Progenitor cell of endocrine pancreas (in vitro differentiated cells): ENCODE measurements at places on chromosomes 6 and 20. TPM values are rescaled to one million over a fixed set of nuclear protein-coding genes. Genes with fewer than 3 reads are reported as not detected.

The DNAH8 gene
- 0.12 and 0.13 TPM in 2 replicates for total RNA-seq

DNA sequence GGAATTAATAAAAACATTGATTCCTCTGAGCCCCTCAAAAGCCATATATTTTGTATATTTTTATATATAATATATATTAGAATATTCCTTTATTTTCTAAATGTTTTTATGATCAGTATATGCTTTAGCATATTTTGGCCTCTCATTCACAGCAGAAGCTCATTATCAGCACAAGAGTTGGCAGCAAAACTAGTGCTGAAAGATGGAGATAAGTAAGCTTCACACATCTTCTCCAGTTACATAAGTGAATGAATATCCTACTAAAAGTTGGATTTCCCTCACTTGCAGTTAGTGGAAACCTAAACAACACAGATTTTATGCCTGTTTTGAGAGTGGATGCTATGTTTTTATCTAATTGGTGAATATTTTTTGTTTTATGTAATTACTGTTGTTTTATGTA lies 1303.8 kb upstream of the ADGRB3 start:
- no peak for DNase-seq

The ADGRG6 gene
- 126 and 139 TPM in 2 replicates for total RNA-seq

The RSPH3 gene
- 8.9 and 10.5 TPM in 2 replicates for total RNA-seq

The HLA-DQA1 gene
- not detected in 2 replicates for total RNA-seq

DNA sequence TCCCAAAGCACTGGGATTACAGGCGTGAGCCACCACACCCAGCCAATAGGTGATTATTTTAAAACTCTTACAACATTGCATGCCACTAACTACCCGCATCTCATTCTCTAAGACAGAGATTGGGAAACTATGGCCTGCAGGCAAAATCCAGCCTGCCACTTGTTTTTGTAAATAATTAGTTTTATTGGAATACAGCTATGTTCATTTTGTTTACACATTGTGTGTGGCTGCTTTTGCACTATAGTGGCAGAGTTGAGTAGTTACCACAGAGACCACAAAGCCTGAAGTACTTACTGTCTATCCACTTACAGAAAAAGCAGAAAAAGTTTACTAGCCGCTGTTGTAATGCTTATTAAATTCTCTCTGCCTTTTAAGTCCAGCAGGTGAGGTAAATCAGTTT lies 16.4 kb upstream of the PKIG start:
- no peak for DNase-seq

The SERINC3 gene
- 36.8 and 41.5 TPM in 2 replicates for total RNA-seq

The XKR7 gene
- 2.4 and 2.7 TPM in 2 replicates for total RNA-seq

The C6orf52 gene
- 3.5 and 4.8 TPM in 2 replicates for total RNA-seq

The PXDC1 gene
- 4.8 and 5.3 TPM in 2 replicates for total RNA-seq

- no peak for DNase-seq
Measured at GRCh38 chr6:75788894-75789293, 39.9 kb downstream of the MYO6 start.

The RNF182 gene
- total RNA-seq, result 1.9 and 2.5 TPM in 2 replicates

- DNase-seq, result no peak
Measured at GRCh38 chr6:2034256-2034655, 211.1 kb downstream of the GMDS start.

GRCh38 chr6:97703661-97704060 lies 420.6 kb upstream of the MMS22L start:
- DNase-seq, result no peak

DNA sequence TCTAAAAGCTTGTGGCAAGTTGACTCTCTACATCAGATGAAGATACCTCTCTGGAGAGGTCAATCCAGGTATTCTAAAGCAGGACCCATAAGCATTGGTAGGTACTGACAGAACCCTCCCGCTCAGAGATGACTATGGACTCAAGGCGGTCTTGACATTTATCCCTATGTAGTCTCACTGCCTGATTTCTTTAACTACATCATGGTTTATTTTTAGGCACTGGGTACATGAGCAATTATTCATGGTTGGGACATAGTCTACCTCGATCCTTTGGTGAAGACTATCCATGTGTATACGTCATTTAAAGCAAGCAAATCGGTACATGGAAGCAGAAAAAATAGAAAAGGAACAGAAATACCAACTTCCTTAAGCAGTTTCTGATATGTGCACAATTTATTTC lies 136.2 kb upstream of the TAB2 start:
- DNase-seq, result no peak

The PHF1 gene
- total RNA-seq, result 58.1 and 58.4 TPM in 2 replicates

GRCh38 chr6:9161731-9162130 lies 726.4 kb upstream of the SLC35B3 start:
- no peak for DNase-seq

DNA sequence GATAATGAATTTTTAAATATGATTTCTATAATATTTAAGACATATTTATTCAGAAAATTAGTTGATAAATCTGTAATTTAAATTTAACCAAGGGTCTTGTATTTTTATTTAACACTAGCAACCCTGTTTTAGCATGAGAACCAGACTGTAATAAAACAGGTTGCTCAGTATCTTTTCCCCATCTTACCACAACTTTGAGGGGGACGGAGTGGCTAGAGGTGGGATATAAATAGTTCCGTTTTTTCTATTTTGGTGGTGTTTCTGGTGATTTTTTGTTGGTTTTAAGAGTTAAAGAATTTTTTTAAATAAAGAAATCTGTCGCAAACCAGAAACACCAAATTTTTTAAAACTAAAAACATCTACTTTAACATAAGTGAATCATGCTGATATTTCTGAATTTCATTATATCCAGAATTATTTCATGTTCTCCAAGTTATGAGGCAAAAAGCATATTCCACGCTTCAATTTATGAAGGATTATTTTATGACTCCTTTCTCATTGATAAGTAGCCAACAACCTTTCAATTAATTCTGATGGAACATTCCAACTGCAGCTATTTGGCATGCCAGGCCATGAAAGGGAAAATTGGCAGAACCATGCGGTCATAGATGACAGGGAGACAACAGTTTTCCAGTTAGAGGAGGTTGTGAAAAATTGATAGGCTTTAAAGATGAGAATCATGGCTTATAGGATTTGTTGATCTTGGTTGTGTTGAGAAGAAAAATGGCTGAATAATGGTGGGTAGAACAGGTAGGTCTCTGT lies 151.9 kb upstream of the CARMIL1 start:
- DNase-seq, result no peak

DNA sequence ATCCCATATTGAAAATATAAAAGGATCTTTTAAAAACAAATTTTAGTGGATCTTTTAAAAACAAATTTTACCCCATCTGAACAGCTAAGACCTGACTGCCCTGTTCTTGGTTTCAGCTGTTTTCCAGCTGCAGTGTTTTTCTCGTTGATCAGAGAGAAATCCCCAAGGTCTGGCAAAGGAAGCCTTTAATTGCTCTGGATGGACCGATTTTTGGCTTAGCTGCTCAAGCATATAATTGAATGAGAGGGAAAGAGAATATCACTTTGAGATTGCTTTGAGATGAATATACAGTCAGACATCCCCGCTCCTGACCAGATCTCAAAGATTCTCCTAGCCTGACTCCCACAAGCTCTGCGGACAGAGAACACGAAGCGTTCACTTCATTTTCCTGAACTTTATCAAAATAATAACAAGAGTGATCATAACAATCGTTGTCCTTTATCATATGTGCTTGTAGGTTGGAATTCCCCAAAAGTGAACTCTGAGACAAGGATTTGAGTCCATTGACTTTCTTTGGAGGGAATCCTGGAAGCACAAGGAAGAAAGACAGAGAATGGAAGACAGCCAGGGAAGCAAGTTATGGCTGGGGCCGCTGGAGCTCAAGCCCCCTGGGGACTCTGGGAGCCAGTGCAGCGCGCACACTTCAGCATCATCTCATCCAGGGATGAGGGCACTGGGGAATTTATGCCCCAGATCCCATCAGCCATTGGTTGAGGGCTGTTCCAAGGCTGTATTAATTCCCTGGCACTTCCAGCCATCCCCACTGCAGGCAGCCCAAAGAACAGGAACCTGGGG lies 101.3 kb downstream of the SNX5 start:
- no peak for DNase-seq

GRCh38 chr6:87699576-87699975 lies 2.5 kb downstream of the AKIRIN2 start:
- DNase-seq, result no peak

The C4A gene
- total RNA-seq, result 13.1 and 14.1 TPM in 2 replicates

DNA sequence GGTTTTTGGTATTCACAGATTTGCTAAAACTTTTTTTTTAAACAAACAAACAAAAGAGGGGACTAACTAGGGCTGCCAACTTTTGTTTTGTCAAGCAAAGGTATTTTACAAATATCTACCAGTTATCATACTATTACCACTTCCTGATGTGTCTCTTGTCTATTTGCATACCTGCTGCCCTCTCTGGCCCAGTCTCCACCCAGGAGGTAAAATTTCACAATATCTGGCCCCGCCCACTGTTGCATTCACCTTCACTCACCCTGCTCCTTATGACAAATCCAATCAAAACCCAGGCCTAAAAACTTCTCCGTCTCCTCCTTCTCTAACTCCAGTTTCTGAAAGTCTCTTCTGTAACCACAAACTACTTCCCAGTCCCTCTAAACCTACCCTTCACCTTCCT lies 82.2 kb downstream of the TRERF1 start:
- no peak for DNase-seq

DNA sequence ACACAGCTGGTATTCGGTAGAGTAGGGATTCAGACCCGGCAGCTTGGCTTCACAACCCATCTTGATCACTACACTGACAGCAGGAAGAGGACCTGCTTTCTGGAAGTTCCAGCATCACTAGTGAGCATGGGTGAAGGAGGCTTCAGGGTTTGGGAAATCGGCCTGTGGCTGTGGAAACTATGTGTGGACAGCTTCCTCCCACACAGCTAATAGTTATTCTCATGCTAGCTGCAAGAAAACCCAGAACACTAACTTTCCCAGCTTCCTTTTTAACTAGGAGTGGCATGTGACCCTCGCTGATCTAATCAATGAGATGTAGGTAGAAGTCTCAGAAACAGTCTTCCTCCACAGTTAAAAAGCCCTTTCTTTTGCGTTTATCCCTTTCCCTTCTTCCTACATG lies 36.3 kb upstream of the SIRPA start:
- no peak for DNase-seq

GRCh38 chr20:1479831-1480595 lies 11.2 kb downstream of the SIRPB2 start:
- no peak for DNase-seq

The C6orf58 gene
- total RNA-seq, result not detected in 2 replicates

GRCh38 chr6:82040405-82041221 lies 206.9 kb downstream of the IBTK start:
- DNase-seq, result peak; percentile 20

- no peak for DNase-seq
Measured at GRCh38 chr6:139240161-139241010, 51.4 kb downstream of the TXLNB start.

DNA sequence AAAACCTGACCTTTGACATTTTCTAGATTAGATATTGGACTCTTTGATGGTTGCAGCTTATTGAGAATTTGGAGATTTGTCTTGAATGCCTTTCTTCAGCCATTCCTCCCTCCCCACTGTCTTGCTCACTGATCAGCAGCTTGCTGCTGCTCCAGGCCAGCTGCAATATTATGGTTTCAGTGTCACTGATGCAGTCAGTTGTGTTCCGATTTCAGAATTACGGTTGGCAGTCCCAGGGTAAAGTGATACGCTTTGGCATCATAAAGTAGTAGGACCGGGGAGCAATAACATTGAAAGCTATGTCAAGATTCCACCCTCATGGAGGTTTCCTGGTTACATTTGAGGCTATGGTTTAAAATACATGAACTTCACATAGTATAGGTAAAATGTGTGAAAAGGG lies 152.6 kb downstream of the BCKDHB start:
- DNase-seq, result no peak

- no peak for DNase-seq
Measured at GRCh38 chr20:33964441-33964840, 29.3 kb upstream of the RALY start.

The CASS4 gene
- total RNA-seq, result 0.09 and 0.26 TPM in 2 replicates

The KCNB1 gene
- total RNA-seq, result 0.98 and 1.8 TPM in 2 replicates

GRCh38 chr6:40998661-40999060 lies 40.4 kb downstream of the UNC5CL start:
- DNase-seq, result no peak

DNA sequence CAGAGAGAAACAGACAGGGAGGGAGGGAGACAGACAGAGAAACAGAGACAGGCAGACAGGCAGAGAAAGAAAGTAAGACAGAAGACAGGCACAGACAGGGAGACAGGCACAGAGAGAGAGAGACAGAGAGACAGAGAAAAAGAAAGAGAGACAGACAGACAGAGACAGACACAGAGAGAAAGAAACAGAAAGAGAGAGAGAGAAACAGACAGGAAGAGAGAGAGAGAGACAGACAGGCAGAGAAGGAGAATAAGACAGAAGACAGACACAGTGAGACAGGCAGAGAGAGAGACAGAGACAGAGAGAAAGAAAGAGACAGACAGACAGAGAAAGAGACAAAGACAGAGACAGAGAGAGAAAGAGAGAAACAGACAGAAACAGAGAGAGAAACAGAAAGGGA lies 754.8 kb upstream of the DEFB115 start:
- no peak for DNase-seq

DNA sequence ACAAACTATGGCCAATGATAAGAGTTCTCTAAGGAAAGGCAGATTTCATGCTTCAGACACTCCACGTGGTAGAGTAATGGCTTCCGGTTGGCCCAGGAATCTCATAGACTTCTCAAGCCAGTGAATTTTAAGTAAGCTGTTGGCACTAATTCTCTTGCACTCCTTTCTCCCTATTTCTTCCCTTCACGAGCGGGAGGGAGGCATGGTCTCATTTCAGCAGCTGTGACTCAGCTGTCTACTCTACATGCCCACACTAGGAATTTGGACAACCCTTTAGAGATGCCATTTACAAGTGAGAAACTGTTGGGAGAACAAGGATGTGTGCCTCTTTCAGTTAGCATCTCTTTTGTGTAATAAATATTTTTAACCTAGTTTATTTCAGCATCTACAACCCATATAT lies 107.7 kb downstream of the PTPRK start:
- no peak for DNase-seq

GRCh38 chr6:144364782-144365181 lies 79.6 kb downstream of the UTRN start:
- no peak for DNase-seq

DNA sequence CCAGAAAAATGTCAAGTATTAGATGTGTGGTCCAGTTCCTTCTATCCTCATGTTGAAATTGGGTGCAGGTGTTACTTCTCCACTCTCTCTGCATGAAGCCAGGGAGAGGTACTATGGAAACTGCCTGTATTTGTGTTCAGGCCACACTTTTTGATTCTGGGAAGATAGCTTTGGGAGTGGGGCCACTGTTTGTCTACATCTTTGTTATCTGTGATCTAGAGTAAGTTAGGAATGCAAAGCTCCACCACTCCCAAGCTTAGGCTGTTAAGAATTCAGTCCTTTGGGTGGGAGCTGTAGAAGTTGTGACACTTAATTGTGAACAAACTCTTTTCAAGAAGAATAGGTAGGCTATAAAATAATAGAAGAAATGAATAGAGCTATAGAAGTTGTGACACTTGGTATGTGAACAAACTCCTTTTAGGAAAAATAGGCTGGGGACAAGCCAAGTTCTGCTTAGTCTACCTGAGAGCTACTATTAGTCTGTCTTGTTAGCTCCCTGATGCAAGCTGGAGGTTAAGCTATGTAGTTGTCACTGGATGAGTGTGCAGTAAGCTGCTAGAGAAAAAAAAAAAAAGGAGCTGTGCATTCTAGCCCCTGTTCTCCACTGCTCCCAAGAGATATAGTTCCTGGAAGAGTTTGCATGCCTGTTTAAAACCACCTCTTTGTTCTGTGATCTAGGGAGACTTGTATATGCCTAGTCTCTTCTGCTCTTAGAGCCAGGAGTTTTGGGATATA lies 7.1 kb upstream of the GFRAL start:
- no peak for DNase-seq
